ENCODE measurements at places on chromosomes 5 and 9.

DNA sequence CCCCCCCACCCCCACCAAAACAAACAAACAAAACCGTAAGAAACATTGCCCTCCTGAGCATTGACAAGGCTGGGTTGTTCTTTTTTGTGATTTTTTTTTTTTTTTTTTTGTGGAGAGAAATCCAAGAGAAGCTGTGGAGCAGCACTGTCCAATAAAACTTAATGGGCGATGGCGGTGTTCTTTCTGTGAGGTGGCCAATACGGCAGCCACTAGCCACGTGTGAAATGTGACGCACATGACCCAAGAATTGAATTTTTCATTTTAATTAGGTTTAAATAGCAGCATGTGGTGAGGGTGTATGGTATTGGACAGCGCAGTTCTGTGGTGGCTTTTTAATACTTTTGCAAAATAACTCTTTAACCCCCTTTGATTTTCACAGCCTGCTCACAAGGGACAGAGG lies 251.1 kb downstream of the PDZD2 start:
- DNase-seq: no peak

DNA sequence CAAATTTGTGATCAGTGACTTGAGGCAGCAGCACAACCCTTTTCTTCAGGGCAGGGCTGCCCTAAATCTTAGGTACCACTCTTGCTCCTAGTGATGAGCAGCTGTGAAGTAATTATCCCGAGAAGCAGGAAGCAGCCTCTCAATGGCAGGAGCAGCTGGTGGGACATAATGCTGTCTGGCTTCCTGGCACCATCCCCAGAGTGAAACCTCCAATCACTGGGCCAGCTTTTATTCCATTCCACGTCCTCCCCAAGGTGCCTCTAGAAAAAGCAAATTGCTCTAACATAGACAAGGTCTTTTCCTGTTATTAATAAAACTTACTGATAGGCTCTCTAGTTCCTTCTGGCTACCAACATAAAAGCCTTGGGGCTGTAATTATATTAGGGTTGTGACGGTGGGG lies 154.0 kb downstream of the FRMD3 start:
- DNase-seq: no peak

GRCh38 chr5:154647114-154647760 lies 107.9 kb upstream of the LARP1 start:
- DNase-seq: peak; percentile 1

GRCh38 chr5:13505326-13505725 lies 439.2 kb downstream of the DNAH5 start:
- DNase-seq: no peak

DNA sequence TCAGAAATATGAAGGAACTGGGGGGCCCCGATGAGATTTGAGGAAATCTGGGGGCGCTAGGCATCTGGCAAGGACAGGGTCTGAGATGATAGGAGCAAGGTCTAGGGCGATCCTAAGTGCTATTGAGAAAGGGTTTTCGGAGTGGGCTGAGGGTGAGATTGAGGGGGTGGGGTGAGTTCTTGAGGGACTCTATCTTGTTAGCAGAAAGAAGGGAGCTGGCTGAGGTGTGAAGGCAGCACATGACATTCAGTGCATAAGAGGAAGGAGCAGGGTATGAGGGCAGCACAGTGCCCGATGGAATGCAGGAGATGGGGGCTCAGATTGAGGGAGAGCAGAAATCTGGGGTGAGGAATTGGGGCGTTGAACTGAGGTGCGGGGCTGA lies 640 bp downstream of the TRIM32 start:
- no peak for DNase-seq

GRCh38 chr5:126002222-126002897 lies 420.8 kb upstream of the GRAMD2B start:
- no peak for DNase-seq

DNA sequence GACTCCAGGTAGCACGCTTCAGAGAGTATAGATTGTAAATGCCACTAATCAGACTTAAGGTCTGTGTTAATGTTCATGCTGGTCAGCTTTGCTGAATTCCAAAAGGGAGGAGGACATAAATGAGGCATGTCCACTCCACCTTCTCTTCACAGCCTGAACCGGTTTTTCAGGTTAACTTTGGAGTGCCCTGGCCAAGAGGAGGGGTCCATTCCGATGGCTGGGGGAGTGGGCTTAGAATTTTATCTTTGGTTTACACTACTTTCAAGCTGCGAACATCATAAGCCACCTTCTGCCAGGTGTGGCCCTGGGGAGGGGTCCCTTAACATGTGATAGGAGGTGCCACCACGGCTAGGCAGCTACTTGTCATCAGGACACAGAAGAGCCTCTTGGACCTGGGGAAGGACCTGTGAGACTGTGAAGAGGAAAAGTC lies 24.2 kb downstream of the ABO start:
- DNase-seq: no peak

- DNase-seq: no peak
Measured at GRCh38 chr5:69048230-69048629, 45.6 kb upstream of the SLC30A5 start.

- DNase-seq: no peak
Measured at GRCh38 chr5:169174923-169175322, 126.0 kb downstream of the SLIT3 start.

DNA sequence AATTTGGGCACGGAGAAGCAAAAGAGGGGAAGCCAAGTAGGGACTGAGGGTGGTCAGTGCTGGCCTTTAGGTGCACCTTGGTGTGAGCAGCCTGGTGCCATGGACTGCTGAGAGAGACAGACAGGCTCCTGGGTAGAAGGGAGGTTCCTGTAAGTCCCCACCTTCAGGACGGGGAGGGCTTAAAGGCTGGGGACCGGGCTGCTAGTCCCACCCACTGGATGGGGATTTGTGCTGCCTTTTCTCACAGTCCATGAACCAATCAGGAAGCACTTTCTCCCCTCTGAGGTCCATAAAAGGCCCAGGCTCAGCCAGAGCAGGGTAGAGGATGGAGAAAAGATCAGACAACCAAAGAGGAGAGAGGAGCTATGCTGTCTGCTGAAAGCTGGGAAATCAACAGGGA lies 15.2 kb downstream of the CDC25C start:
- no peak for DNase-seq

GRCh38 chr9:675697-676370 lies 165.7 kb upstream of the DMRT1 start:
- DNase-seq: no peak

DNA sequence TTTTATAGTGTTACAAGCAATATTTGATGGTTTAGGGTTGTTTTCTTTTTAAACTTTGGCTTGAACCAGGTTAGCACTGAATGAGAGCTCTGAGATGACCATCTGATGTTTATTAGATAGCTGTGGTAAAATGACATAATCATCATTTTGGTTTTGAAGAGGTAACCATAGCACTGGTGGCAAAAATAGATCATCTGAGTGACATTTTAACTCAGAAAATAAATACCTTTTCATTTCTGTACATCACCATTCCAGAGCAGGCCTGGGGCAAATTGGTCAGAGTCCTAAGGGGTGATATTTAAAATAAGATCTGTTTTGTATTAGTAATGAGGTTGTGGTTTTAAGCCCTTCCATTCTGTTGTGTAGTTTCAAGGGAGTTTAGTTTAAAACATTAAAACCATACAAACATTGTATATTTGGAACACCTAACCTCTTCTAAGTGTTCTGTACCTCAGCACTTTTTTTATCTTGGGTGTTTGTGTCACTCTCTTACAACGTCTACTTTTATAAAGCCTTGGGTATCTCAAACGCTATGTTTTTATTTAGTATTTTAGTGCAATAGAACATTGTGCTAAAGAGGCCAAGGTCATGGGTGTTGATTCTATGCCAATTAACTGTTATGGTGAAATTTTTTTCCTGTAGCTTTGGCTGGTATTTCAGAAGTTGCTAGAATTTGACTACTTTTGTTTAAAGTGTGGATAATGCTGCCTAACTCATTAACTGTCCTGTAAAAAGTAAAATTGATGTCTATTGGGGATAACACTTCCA lies 166.1 kb downstream of the CD180 start:
- no peak for DNase-seq

GRCh38 chr5:74624931-74625505 lies 15.5 kb downstream of the ENC1 start:
- no peak for DNase-seq

- no peak for DNase-seq
Measured at GRCh38 chr9:122228568-122229484, at the start of gene LHX6. TSS of gene LHX6 (minus strand) at chr9:122228957. CDS start at chr9:122228740, 217 bp downstream.

- no peak for DNase-seq
Measured at GRCh38 chr5:40165106-40165788, 514.5 kb upstream of the PTGER4 start.

DNA sequence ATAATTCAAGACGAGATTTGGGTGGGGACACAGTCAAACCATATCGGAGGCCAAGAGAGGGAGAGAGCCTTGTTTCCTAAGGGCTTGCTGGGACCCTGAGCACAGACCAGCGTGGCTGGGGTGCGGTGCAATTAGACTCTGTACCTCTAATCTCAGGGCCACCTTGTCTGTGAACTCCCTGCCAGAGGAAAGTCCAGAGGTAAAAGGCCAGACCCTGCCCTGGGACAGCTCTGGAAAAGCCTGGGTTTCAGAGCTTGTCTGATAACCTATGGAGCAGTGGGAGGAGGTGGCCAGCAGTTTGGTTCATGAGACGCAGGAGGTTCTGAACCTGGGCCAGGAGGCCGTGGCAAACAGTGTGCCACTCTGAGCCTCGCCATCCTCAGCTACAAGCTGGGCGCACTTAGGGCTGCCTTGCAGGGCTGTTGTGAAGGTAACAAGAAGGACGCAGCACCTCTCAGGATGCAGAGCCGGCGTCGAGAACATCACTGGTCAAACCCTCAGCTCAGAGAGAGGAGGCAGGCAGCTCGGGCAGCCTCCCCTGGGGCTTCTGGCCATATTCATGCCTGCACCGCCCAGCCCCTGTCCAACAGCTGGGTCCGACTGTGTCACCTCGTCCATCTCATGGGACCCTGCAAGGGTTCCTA lies 4.8 kb upstream of the DOLPP1 start:
- DNase-seq: no peak

DNA sequence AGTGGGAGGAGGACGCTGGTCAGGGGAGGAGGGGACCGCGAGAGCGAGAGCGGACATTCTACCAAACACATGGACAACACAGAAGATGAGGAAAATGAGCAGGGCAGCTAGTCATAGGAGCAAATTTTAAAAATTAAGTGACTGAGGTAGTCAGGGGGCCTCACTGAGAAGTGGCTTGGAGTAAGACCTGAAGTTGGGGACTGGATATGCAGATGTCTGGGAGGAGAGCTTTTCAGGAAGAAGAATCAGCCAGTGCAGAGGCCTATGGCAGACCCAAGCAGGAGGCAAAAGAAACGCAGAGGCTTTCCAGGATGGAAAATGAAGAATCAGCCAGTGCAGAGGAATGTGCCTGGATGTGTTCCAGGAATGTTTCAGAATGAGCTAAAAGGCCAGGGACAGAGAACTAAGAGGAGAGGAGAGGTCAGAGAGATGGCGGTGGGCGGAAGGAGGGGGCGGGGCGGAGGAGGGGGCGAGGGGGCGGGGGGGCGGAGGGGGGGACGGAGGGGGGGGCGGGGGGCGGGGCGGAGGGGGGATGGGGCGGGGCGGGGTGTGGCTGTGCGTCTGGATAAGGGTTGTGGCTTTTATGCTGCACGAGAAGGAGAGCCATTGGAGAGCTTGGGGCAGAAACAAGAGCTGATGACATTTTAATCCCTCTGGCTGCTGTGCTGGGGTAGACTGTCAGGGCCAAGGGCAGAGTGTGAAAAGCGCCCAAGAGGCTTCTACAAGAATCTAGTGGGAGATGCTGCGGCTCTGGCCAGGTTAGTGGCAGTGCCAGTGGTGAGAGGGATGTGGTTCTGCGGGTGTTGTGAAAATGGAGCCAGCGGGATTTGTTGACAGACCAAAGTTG lies 129.6 kb downstream of the KCNIP1 start:
- no peak for DNase-seq

DNA sequence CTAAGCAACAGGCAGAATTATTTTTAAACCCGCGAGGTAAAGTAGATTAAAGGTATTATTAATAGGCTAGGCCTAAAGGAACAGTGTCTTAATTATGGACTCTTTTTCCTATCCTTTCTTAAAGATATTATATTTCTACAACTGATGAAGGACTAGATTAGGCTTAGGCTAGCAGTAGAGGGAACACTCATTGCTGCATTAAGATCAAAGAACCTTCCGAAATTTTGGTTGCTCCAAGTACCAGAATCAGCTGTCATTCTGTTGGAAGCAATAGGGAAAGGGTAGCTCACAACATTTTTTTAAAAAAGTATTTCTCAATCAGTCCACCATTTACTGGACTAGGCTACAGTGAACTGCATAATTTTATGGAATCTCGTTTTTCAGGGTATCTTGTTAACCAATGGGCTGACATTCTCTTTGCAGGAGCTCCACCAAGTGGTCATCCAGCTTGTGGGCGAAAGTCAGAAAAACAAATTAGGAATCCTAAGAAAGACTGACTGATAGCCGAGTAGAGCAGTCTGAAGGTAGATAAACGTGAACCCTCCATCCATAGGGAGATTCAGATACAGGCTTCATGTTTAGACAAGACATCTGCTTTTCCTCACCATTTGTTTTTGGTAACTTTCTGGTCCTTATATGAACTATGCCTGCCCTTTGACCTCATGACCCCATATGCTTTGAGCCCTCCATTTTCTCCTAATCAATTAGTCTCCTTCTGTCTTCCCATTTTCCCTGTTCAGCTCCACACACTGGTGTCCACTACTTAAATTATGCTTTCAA lies 103.6 kb upstream of the CHD1 start:
- DNase-seq: peak; percentile 54

DNA sequence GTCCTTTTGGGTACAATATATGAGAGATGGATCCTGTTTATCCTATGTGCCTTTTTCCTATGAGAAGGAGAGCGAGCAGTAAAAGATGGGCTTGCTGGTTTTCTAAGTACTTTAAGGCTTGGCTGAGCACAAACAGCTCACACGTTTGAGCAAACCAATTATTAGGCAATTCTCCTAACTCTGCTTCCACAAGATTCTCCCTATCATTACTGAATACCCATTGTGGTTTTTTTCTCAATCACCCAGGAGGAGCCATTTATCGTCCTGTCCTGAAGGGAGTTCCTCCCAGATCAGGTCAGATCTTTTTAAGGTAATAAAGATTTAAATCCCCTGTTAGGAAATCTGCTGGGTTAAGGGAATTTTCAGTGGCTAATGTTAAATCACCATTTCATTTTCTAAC lies 19.4 kb upstream of the C1QTNF3 start:
- no peak for DNase-seq

GRCh38 chr9:118100529-118101419 lies 396.6 kb downstream of the TLR4 start:
- DNase-seq: no peak

GRCh38 chr5:37112383-37112991 lies 136.7 kb downstream of the CPLANE1 start:
- DNase-seq: no peak

Measured in CD4-positive, alpha-beta T cell treated with Interleukin-2 at 100 ng/mL for 4 hours (primary cell).